ENCODE measurements at places on chromosomes 2 and 18. TPM values are rescaled to one million over a fixed set of nuclear protein-coding genes. Genes with fewer than 3 reads are reported as not detected.

GRCh38 chr2:1728821-1729220 lies 15.5 kb downstream of the PXDN start:
- no peaks in the 10 kb centered on the region for H3K4me1 ChIP-seq
- no peaks in the 10 kb centered on the region for H3K36me3 ChIP-seq
- H3K4me3 ChIP-seq, result no peak overlapping the region

GRCh38 chr2:231260442-231261208 lies 62.2 kb downstream of the ARMC9 start:
- no peak overlapping the region for H3K27ac ChIP-seq
- H3K4me1 ChIP-seq, result no peaks in the 10 kb centered on the region
- H3K27me3 ChIP-seq, result no peaks in the 10 kb centered on the region
- no peak overlapping the region for H3K4me3 ChIP-seq

- H3K4me3 ChIP-seq, result no peak overlapping the region
- no peaks in the 10 kb centered on the region for H3K4me1 ChIP-seq
- no peaks in the 10 kb centered on the region for H3K36me3 ChIP-seq
- no peak overlapping the region for H3K27ac ChIP-seq
- H3K27me3 ChIP-seq, result no peaks in the 10 kb centered on the region
These were observed 354.1 kb downstream of the TXNL1 start for GRCh38 chr18:56284319-56284718.

- DNase-seq, result no peak
- no peak overlapping the region for H3K4me3 ChIP-seq
- peaks cover 9% of the 10 kb centered on the region for H3K4me1 ChIP-seq
- H3K36me3 ChIP-seq, result no peaks in the 10 kb centered on the region
These were observed 138.9 kb upstream of the APCDD1 start for GRCh38 chr18:10315522-10315921.

DNA sequence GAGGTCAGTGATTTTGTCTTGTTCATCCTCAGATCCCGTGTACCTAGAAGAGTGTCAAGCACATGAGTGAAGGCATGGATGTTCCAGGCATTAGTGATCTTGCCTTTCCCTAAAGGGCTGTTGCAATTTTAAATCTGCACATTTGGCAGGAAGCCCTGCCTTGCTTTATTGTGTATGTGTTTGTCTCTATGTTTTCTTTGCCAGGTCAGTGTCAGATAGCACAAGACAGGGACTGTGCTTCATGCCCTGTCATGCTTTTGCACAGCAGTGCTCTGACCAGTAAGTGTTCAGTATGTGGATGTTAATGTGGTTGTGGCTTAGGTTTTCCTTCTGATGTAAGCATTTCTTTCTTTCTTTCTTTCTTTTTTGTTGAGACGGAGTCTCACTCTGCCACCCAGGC lies 131.5 kb downstream of the RGPD3 start:
- H3K36me3 ChIP-seq, result no peaks in the 10 kb centered on the region
- H3K27me3 ChIP-seq, result no peaks in the 10 kb centered on the region
- DNase-seq, result no peak

PTPRN gene
- not detected for total RNA-seq

Data from Karpas-422 (cell line).